Kidney epithelial cell (primary cell): ENCODE measurements at places on chromosomes 4 and X. TPM values are rescaled to one million over a fixed set of nuclear protein-coding genes. Genes with fewer than 3 reads are reported as not detected.

SEC24D gene
- 48.5 and 52.4 TPM in 2 replicates for total RNA-seq

TMPRSS11A gene
- total RNA-seq: not detected in 2 replicates

RXFP1 gene
- total RNA-seq: not detected in 2 replicates

RHOXF1 gene
- total RNA-seq: not detected in 2 replicates

WWC2 gene
- total RNA-seq: 29.0 and 30.2 TPM in 2 replicates

SPANXA1 gene
- 0.41 TPM in 1 of 2 replicates, not detected in the other for total RNA-seq

USP17L27 gene
- not detected in 2 replicates for total RNA-seq

MAB21L2 gene
- total RNA-seq: not detected in 2 replicates

NAT8L gene
- 9.0 and 9.4 TPM in 2 replicates for total RNA-seq

PTCHD1 gene
- 0.17 and 0.68 TPM in 2 replicates for total RNA-seq

SOWAHD gene
- total RNA-seq: not detected in 2 replicates

PRDM8 gene
- total RNA-seq: 0.17 and 0.55 TPM in 2 replicates

USP17L15 gene
- not detected in 2 replicates for total RNA-seq

MAP9 gene
- total RNA-seq: 20.8 and 22.0 TPM in 2 replicates

VCX3A gene
- 0.25 TPM in 1 of 2 replicates, not detected in the other for total RNA-seq

CAPN6 gene
- total RNA-seq: 0.27 and 0.29 TPM in 2 replicates

SGMS2 gene
- total RNA-seq: 37.0 and 64.3 TPM in 2 replicates

SLC26A1 gene
- total RNA-seq: 0.38 and 0.96 TPM in 2 replicates

ABCG2 gene
- under 0.01 and 0.21 TPM in 2 replicates for total RNA-seq

CT45A2 gene
- total RNA-seq: not detected in 2 replicates

RWDD4 gene
- 17.6 and 20.7 TPM in 2 replicates for total RNA-seq

CWH43 gene
- total RNA-seq: 1.3 and 3.3 TPM in 2 replicates

NAA11 gene
- total RNA-seq: not detected in 2 replicates

EGFL6 gene
- total RNA-seq: 1.4 and 2.3 TPM in 2 replicates

SPIN4 gene
- total RNA-seq: 1.8 and 2.7 TPM in 2 replicates

DCUN1D4 gene
- 19.7 and 26.1 TPM in 2 replicates for total RNA-seq

HOPX gene
- total RNA-seq: 0.96 and 3.0 TPM in 2 replicates

ATP1B4 gene
- total RNA-seq: not detected in 2 replicates

CLRN2 gene
- not detected in 2 replicates for total RNA-seq
